ENCODE measurements at places on chromosomes 7 and 10.

DNA sequence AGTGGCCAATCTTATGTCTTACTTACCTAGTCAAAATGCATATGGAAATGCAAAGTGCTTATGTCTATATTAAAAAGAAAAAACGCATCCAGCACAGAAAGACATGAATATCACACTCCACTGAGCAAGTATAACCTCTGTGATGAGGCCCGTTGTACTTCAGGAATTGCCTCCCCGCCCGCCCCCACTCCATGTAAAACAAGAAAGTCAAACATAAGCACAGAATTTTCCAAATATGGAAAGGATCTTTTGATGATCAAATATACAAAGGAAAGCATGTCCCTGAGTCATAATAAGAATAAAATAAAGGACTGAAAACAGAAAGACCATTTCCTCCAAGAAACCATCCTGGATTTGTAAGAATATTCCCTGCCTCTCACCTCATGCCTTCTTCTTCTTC, 229.1 kb downstream of the BAMBI start:
- no peak for DNase-seq

DNA sequence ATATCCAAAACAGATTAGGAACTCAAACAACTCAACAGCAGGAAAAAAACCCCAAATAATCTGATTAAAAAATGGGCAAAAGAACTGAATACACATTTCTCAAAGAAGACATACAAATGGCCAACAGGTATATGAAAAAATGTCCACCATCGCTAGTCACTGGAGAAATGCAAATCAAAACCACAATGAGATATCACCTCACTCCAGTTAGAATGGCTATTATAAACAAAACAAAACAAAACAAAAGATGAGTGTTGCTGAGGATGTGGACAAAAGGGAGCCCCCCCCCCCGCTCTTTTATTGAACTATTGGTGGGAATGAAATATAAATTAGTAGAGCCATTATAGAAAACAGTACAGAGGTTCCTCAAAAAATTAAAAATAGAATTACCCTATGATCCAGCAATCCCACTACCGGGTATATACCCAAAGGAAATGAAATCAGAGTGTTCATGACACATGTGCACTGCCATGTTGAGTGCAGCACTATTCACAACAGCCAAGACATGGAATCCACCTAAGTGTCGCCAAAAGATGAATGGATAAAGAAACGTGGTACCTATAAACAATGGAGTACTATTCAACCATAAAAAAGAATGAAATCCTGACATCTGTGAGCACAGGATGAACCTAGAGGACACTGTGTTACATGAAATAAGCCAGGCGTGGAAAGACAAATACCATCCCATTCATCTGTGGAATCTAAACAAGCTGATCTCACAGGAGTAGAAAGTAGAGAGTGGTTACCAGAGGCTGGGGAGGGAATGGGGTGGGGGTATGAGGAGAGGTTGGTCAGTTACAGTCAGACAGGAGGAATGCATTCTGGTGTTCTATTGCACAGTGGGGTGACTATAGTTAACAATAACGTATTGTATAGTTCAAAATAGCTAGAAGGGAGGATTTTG, 78.1 kb upstream of the RHEB start:
- no peak for DNase-seq

- no peak for DNase-seq
Observed at GRCh38 chr7:11786186-11786585, 45.8 kb downstream of the THSD7A start.

GRCh38 chr7:141324870-141325269, 226.3 kb upstream of the AGK start:
- no peak for DNase-seq

- no peak for DNase-seq
Observed at GRCh38 chr7:15577600-15577999, 15.8 kb upstream of the AGMO start.

DNA sequence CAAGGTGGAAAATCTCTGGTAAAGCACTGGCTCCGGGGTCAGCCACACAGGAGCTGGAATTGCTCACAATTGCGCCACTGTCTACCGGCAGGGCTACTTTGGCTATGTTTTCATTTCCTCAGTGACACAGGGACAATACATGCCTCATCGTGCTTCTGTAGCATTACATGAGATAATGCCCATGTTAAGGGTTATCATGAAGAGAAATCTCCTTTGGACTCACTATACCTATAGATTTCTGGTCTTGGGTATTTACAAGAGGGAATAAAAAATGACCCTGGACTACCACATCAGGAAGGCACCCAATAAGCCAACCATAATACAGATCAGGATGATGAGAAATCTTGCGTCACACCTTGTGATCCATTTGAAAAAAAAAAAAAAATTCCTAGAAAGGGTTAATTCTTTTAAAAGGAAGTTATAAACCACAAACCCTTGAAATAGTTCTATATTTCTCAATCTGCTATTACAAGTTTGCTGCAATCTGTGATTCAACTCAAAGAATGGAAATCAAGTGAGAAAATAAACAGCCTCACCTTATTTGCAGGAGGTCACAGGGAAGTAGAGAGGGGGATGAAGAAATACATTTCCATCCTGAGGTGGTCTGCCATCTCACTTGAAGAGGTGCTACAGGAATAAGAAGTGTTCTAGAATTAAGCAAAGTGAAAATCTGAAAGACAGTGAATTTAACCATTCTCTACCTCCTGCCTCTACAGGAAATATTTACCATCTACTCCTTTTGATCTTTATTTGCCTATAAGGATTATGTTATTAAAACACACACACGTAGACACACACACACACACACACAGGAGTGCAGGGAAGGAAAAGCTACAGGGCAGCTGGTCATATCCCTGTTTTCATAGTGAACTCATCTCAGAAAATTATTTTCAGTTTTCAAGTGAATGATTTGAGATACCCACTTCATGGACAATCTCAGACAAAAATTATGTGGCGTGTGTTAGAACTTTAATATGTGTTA, 231.3 kb upstream of the CELF2 start:
- DNase-seq = peak; percentile 26

- no peak for DNase-seq
Observed at GRCh38 chr10:48945441-48946130, 5.9 kb upstream of the LRRC18 start.

- DNase-seq = no peak
Observed at GRCh38 chr10:102627736-102628293, 16.5 kb upstream of the TRIM8 start.

GRCh38 chr7:108592646-108593201, 23.1 kb downstream of the DNAJB9 start:
- DNase-seq = no peak

DNA sequence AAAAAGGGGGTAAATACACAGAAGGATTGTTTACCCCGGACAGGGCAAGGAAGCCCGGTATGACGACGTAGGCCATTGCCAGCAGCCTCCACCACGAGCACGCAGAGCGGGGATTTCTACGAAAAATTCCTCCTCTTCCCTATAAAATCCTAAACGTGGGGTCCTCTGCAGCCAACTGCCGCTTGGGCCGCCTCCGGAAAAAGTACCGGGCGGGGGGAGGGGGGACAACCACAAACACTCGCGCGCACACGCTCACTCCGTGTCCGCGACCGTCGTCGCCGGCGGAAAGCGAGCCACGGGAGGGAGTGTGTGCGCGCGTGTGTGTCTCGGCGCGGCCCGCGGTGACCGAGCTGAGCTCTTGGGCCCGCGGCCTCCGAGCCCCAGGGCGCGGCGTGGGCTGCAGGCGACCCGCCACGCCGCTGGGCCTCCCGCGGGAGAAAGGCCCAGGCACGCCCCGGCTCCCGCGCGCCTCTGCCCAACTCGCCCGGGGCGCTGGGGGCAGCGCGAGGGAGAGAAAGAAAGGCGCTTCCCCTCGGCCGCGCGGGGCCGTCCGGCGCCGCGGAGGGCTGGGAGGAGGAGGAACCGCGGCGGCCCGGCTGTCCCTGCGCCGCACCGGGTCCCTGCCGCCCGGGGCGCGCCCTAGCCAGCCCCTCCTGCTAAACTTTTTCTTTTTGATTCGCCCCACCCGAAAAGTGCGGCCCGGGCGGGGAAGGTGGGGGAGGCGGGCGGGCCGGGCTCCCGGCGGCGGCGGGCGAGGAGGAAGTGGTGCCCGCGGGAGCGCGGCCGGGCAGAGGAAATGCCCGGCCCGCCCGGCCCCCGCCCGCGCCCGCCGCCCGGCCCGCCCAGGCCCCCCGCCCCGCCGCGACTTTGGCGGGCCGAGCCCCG, 1.5 kb downstream of the CTBP2 start:
- DNase-seq = peak; percentile 75

DNA sequence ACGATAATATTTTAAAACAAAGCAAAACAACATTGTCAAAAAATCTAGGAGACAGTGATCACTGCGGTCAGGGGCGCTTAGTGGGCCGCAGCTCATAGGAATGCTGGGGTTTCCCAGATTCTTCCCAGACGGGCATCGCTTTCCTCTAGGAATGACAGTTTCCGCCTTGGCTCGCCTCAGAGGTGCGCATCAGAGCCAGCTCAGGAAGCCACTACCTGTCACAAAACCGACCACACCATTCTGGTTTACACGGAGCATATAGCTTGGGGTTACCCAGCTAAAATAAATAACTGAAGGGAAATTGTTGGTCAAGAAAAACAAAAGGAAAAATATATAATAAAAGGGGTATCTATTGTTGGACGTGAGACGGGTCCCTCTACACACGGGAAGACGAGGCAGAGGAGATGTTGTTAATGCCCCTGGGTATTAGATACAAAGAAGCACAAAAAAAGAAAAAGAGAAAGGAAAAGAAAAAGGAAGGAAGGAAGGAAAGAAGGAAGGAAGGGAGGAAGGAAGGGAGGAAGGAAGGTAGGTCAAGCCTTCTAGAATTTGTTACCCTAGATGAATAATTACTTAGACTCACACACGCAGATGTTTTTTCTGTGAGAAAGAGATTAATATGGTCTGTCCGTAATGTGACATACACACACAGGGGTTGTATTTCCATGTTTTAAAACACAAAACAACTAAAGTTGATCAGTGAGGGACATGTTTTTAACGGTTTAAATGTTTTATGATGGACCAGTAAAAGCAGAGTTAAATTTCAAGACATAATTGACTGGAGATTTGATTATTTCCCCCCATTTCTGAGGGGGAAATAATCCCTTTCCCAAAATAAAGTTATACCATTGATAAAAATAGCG, 292.4 kb upstream of the NFE2L3 start:
- no peak for DNase-seq

DNA sequence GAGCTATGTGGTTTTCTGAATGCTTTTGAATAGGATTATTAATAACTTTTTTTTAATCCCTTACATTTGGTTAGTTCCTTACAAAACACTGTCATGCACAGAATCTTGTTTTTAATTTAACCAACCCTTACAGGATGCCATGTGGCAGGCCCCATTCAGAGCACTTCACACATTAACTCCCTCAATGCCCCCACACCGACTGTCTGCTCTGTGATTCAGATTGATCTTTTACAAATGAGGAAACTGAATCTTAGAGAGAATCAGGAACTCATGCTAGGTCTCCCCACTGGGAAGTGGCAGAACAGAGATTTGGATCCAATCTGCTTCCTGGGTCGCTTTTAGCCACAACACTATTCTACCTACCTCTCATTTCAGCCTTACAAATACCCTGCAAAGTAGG, 195.8 kb upstream of the NPVF start:
- no peak for DNase-seq

DNA sequence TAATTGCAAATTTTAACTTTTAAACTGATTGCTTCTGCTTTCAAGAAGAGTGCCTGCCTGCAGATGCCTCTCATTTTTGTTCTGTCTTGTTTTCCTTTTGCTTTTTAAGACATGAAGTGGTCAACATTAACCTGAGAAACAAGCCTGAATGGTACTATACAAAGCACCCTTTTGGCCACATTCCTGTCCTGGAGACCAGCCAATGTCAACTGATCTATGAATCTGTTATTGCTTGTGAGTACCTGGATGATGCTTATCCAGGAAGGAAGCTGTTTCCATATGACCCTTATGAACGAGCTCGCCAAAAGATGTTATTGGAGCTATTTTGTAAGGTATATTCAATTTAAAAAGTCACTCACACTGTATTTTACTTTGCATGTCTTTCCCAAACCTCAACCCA, 8.8 kb downstream of the GSTO2 start:
- DNase-seq = no peak

GRCh38 chr10:103204353-103205255, 11.5 kb upstream of the NT5C2 start:
- no peak for DNase-seq

DNA sequence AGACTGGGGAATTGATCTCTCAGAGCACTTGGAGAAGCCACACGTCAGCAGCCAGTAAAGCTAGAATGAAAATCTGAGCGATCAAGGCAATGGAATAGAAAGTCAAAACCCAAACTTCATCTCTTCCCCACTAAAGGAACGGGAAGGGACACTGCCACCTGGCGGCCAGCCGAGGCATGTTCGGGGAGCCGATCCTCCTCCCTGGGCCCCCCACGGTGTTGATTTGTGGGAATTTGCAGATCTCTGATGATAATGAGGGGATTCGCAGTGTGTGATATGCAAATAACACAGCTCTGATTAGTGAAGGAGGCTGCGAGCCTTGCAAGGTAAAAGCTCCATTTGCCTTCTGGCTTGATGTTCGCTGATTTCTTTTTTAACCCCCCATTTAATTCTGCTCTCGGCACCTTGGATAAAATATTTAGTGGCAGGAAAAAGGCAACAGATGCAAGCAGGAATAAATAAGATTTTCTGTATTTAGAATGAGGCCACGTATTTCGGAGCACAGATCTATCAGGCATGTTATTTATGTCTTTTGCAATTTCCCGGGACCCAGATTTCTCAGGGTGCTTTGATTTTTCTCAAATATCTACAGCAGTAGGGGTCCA, 258.6 kb downstream of the PAXIP1 start:
- DNase-seq = peak; percentile 54

GRCh38 chr10:99672884-99673283, 13.6 kb downstream of the ENTPD7 start:
- no peak for DNase-seq

- no peak for DNase-seq
Observed at GRCh38 chr10:70410608-70411007, 6.7 kb downstream of the EIF4EBP2 start.
